ENCODE measurements at places on chromosomes 2 and 18.

DNA sequence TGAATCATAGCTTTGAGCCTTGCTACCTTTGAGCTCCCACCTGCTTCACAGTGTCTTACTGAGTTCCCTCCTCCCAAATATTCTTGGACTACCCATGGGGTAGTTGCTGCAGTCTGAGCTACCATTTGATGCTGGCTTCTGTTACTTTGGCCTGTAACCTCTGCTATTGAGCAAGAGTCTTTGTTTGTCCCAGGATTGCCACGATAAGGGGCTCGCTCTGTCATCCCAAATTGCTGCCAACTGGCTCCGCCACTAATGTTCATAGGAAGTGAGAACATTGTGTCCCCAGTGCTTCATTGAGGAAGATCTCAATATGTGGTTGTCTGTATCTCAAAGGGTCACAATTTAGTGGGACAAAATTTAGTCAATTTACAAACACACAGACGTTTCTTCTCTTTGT lies 103.8 kb downstream of the TRIM43 start:
- no peak for DNase-seq

DNA sequence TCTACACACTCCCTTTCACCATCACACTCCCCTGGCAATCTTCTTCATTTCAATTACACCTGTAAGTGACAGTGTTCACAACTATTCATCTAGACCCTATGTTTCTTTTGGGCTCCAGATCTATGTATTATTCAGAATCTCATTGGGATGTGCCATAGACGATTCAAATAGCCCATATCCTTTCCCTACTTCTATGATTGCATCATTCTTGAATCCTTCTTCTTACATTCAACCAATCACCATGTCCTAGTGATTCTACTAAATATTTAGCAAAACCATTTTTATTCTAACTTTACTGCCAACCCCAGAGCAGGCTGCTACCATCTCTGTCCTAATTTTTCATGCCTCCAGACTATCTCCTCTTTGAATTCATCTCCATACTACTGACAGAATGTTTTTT lies 106.4 kb downstream of the TDRD15 start:
- DNase-seq, result no peak

GRCh38 chr2:10447300-10447894 lies 730 bp downstream of the ODC1 start:
- no peak for DNase-seq

- no peak for DNase-seq
Observed at GRCh38 chr2:118860506-118860905, 13.1 kb upstream of the EN1 start.

- no peak for DNase-seq
Observed at GRCh38 chr2:157363612-157364101, 38.0 kb upstream of the ERMN start.

Data from activated gamma-delta T cell treated with Interleukin-2 at 50 U/mL for 16 hours (primary cell).